ENCODE measurements at places on chromosomes 6 and 20.
A peak's percentile ranks its signal among the peaks of the same experiment; 100 is the strongest.

- no peak for DNase-seq
Measured at GRCh38 chr6:44022671-44023352, 104.4 kb downstream of the MRPL14 start.

DNA sequence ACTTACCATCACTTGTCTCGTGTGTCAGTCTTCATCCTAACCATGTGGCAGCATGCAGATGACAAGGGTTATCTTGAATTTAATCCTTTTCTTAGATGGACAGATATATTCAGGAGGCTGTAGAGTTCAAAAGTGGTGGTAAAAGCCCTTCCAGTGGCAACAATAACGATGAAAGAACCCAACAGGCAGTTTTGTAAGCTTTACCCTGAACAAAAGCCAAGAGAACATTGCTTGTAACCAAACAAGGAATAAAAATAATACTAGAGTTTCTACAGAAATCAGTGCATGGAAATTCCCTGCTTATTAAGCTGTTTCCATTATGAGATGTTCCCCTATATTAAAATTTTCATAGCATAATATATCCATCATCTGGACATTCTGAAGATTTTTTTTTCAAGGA lies 69.7 kb downstream of the PDE7B start:
- no peak for DNase-seq

DNA sequence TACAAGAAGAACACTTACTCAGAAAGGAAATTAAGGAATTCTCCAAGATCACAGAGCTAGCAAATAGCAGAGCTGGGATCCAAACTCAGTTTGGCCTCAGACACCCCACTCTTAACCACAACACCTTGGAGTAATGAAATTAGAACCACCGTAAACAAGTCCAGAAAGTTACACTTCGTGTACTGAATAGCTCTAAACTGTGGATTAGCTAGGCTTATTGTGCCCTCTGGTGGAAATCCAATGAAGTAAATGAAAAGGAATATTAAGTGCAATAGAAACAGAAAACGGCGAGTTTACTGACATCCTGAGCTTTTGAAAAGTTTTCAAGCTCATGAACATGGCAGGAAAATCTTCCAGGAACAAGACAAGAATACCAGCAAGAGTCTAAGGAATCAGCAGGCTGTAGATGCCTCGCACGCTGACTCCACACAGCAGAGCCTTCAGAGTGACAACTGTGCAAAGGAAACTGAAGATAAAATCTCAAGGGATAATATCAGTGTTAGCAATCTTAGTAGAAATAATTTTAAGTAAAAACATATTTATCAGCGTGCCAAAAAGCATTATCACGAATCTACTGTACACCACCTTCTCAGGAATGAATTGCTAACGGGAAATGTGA lies 34.6 kb downstream of the FBXO5 start:
- DNase-seq = no peak

DNA sequence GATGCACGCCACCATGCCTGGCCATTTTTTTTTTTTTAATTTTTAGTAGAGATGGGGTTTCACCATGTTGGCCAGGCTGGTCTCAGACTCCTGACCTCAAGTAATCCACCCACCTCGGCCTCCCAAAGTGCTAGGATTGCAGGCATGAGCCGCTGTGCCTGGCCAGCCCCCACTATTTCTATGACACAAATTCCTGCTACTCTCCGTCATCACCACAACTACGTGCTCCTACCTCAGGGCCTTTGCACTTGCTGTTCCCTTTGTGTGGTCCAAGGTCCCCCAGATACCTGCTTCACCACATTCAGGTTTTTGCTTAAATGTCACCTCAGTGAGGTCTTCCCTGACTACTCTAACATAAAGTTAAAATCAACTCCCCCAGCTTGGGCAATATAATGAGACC lies 5.2 kb upstream of the CEBPB start:
- no peak for DNase-seq

DNA sequence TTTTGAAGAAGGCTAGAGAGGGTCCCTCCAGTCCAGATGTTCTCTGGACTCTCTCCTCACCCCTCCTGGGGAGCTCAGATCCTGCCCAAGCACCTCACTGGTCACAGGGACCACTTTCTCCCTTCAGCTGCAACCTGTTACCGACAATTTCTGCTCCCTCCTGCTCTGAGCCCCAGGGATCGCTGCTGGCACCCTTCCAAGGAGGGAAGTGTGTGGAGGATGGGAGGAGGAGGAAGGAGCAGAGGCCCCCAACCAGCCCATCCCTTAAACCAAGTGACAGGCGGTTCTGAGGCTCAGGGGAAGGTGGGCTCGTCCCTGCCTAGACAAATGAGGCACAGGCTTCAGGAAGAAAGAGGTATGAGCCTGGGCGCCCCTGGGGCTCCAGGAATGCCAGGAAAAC lies 13.9 kb downstream of the PMEPA1 start:
- DNase-seq = no peak

- no peak for DNase-seq
Measured at GRCh38 chr20:44582311-44583025, at the start of gene PKIG. Gene PKIG, plus strand, starts transcription at chr20:44582579. Its CDS starts 31,978 bp downstream, at chr20:44614557.

DNA sequence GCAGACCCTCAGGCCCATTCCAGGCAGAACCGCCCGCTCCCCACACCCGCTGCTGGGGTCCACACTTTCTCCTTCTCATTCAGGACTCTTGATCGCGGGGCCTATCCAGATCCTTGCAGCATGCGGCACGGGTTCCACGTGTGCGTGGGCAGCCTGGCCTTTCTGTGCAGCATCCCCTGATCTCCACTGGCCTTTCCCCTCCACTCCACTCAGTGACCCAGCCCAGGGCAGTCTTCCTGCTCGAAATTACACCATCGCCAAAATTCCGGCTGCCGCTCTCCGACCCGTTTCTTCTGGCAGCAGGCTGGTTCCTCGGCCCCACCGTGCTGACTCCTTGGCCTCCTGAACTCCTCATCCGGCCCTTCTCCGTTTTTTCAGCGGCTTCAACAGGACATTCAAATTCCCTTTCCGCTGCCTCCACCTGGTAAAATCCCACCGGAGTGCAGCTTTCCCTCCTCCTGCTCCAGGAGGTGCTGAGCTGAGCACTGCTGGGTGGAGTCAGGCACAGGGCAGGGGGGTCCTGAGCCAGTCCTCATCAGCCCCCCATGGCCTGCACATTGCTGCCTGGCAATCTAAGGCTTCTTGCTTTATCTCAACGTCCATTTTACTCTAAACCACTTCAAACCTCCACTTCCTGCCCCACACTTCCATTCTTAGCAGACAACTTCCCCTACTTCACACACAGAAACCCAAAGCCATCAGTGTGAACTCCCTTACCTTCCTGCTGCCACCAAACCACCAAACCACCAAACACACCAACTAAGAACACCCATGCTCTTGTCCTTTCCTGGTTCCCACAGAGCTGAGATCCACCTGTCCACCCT lies 9.0 kb downstream of the SFT2D1 start:
- DNase-seq = no peak

GRCh38 chr20:4366076-4366475 lies 350.7 kb upstream of the RNF24 start:
- DNase-seq = no peak

DNA sequence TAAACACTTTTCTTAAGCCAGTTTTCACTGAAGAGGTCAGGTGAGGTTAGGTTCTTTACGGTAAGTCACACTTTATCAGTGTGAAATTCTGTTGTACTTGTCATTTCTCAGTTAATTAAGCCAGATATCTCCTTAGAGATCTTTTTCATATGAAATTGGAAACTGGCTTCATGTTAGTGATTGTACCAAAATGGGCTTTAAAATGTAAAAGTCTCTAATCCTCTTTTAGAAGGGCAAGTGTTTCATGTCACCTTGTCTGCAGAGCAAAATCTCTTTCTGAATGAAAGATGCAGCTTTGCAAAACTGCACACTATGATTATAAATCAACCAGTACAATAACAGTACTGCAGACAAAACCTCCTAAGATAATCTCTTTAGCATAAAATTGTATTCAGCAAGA lies 209.2 kb upstream of the RNF217 start:
- no peak for DNase-seq

DNA sequence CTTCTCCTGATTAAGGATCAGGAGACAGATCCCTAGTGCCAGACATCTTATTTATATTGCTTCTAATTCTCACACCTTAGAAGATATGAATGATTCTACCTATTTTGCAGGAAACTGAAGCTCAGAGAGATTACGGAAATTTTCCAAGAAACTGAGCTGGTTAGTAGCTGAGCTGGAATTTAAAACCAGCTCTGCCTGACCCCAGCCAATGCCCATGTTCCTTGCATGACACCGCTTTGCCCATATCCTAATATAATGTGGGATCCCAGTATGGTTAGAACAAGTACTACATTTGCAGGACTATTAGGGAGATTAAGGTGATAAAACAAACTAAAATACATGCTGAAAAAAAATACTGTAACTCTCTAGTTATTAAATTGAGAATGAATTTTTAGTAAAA lies 1.9 kb downstream of the TMEM30A start:
- no peak for DNase-seq

- peak; percentile 22 for DNase-seq
Measured at GRCh38 chr6:108798670-108799353, 49.4 kb upstream of the ARMC2 start.

DNA sequence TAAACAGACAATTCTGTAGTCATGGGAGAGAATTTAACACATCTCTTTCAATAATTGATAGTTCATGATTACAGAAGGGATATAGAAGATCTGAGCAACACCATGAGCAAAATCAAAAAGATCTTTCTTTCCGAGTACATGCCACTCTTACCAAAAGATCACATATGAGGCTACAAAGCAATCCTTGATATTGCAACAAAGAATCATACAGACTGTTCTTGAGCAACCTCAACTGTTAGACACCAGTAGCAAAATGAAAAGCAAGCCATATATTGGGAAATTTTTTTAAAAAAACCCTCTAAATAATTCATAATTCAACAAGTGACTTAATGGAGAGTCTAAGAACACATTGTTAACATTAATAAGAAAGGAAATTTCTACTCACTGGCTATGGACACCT lies 3.6 kb upstream of the CD83 start:
- no peak for DNase-seq

GRCh38 chr6:33313709-33314514 lies at the start of gene TAPBP:
Gene TAPBP, minus strand, starts transcription at chr6:33314078. Its CDS starts 37 bp downstream, at chr6:33314041.
- peak; percentile 74 for DNase-seq
